ENCODE measurements at places on chromosomes 12 and 14.

- no peak for DNase-seq
Measured at GRCh38 chr12:53365245-53365904, 14.6 kb upstream of the SP1 start.

GRCh38 chr14:105064001-105064400 lies 1.2 kb downstream of the GPR132 start:
- no peak for DNase-seq

DNA sequence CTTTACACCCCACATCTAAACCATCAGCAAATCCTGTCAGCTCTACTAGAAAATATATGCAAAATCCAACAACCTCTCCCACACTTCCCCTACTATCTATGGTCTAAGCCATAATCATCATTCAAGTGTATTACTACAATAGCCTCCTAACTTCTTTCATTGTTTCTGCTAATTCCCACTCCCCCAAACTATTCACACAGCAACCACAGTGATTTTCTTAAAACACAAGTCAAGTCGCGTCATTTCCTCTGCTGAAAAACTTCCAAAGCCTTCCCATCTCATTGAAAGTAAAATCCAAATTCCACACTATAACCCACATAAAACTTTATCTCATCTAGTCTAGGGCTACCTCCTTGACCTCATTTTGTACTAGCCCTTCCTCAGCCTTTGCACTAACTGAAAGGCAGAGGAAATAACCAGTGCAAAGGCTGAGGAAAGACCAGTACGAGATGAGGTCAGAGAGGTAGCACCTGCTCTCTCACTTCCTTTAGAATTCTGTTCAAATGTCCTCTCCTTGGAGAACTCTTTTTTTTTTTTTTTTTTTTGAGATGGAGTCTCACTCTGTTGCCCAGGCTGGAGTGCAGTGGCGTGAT lies 65.5 kb upstream of the MDM1 start:
- no peak for DNase-seq

DNA sequence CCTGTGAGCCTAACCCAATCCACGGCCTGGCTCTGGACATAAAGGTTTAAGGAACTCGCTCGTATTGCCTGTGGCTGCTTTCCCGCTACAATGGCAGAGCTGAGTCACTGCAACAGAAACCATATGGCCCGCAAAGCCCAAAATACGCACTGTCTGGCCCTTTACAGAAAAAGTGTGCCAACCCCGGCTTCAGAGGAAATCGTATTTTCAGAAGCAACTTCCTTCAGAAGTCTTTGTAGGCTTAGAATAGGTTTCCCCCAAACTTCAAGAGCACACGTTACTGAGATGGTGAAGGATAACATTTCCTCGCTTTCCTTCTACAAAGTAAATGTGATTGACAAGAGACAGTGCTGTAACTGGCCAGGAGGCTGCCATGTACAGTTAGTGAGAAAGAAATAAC lies 34.8 kb upstream of the TESC start:
- peak; percentile 35 for DNase-seq

DNA sequence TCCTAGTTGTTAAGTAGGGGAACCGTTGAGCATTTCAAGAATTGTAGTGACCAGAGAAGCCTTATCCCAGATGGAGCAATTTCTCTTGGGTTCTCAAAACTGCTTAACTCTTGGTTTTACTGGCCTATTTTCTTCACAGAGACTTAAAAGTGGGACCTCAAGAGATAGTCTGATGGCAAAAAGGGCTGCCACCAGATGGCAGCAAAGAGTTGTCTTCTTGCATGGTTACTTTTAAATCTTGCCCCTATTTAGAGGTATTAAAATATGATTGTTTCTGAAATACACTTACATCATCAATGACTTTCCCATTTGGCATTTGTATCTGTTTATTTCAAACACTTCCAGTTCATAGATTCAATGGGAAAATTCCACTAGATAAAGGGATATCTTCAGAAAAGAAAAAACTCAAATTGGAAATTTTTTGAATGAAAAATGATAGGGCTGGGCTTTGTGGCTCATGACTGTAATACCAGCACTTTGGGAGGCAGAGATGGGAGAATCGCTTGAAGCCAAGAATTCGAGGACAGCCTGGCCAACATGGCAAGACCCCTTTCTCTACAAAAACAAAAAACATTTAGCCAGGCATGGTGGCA lies 69.9 kb upstream of the CNTN1 start:
- no peak for DNase-seq

DNA sequence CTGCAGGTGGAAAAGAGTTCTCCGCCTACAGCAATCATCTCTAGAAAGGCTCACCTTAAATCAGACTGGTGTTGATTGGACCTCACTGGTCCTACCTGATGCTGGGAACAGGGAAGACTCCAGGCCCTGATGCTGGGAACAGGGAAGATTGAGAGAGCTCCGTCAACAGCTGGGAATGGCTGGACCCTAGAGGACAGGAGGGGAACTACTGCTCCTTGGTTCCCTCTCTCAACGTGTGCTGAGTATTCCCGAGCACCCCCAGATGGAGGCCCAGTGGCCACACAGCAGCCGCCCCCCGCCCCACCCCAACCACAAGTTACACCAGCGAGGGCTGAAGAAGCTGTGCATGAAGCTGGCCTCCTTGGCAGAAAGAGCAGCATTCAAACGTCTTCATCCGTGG lies 240.3 kb downstream of the SLC15A4 start:
- no peak for DNase-seq

DNA sequence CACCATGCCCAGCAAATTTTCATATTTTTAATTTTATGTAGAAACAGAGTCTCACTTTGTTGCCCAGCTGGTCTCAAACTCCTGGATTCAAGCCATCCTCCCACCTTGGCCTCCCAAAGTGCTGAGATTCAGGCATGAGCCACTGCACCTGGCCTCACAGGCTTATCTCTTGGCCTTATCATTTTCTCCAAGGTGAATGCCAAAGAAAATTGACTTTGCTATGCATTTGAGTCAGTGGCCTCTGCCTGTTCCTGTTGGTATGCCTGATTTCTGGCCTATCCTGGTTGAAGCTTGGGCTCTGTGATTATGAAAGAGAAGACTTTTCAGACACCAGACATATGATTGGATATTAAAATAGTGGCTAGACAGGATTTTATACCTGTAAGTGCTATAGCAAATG lies 34.2 kb downstream of the MANSC1 start:
- DNase-seq: no peak

GRCh38 chr12:27560126-27560525 lies 36.1 kb downstream of the PPFIBP1 start:
- DNase-seq: no peak

GRCh38 chr12:71046215-71046614 lies 111.6 kb downstream of the TSPAN8 start:
- DNase-seq: no peak

DNA sequence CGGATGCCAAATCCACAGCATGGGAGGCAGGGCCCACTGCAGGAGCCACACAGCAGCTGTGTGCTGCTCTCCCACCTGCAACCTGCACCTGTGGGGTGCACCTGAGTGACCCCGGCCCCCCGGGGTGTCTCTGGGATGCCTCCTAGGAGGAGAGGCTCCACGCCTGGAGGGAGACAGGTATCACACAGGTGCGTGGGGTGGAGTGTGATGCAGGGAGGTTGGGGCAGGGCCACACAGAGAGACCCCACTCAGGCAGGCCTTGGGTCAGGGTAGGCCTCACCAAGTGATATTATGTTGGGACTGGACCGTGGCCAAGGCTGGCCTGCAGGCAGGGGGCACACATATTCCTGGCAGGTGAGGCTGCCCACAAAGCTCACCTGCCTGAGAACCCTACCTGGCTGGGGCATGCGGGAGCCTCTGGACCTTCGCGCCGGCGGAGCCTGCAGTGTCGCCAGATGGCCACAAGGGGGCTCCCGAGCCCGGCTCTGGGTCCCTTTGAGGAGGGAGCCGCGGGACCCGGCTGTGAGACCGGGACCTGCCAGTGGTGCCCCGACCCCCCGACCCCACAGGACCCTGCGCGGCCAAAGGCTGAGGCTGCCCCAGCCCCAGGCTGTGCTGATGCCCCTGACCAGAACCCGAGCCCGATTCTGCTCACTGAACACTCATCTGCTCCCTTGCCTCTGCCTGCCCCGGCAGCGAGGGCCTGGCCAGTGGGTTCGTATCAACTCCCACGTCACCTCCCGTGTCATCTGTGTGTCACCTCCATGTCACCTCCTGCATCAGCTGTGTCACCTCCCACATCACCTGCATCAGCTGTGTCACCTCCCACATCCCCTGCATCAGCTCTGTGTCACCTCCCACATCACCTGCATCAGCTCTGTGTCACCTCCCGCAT lies 11.4 kb downstream of the TMEM121 start:
- DNase-seq: peak; percentile 47

DNA sequence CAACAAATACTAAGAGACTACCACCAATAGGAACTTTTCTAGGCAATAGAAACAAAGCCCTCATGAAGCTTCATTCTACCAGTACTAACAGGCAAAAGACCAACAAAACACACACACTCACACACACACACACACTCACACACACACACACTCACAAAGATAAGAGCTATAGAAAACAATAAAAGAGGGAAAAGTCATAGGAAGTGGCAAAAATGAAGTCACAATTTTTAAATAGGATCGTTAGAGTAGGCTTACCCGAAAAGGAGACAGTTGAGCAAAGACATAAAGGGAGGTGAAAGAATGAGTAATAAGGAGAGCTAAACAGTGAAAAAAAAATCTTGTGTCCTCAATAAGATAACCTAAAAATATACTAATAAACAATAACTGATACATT lies 66.5 kb downstream of the C2CD5 start:
- DNase-seq: no peak

DNA sequence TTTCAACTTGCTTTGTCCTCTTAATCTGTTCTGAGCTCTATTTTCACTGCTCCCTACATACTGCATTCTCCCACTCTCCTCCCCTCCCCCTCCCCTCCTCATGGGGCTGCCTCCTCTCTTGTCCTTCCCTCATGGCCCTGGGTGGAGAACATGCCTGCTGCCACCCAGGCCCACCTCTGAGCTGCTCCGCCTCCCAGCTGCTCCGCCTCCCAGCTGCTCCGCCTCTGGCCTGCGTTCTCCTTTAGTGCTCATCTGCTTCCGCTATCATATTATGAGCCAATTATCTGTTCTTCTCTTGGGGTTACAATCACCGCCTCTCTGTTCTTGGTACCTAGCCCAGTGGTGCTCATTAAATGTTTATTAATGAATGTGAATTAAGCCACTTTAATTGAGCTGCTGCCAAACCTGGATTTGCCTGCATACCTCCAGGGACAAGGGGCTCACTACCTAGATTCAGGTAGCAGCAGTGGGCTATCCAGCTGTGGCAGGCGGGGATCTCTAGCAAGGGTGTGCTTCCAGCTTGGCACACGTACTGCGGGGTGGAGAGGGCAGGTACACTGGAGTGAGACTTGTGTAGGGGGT lies 32.0 kb upstream of the FAM181A start:
- DNase-seq: no peak

DNA sequence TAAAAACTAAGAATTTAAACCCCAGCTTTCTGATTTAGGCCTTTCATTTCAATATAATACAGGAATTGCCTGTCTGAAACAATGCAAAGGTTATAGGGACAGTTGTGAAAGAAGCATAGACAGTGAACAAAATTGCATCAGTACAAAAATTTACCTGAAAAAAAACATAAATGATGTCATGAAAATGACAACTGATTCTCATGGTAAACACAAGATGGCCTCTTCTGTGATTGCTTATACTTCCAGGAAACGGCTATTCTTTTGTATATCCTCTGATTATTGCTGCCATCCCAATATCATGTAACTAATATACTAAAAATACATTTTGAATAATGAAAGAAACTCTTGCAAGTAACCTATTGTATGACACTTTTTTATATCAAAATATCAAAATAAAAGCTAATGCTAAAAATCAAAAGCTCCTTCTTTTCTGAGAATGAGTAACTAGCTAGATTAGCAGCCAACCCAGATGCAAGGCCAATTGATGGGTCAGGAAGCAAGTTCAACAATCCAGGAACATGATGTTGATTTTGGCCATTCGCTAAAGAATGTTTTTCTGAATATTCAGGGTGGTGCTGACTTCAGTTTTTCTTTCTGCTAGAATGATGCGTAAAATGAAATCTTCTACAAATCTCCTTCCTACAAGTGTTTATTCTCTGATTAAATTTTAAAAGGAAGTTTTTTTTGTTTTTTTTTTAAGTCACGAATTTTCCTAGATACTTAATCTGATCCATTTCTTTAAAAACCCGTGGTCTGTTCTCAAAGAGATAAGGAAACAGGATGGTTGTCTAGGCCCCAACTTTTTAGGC lies 83.6 kb downstream of the ALX1 start:
- DNase-seq: no peak

- no peak for DNase-seq
Measured at GRCh38 chr12:115294453-115295133, 610.6 kb upstream of the TBX3 start.

DNA sequence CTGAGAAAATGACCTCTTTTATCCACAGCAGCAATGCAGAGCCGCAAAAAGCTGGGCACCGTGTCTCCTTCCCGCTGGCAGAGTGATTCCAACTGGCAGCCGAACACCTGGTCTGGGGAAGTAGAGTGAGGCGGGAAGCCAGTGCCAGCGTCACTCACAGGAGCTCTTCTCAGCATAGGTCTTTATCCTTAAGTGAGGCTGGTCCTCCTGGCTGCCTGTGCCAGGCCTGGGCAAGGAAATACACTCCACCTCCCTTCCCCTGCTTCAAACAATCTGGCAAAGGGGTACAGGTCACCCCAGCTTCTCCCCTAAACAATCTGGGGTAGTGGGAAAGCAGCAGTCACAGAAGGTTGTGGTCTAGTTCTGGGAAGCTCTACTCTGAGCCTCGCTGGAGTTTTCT lies 4.8 kb downstream of the ARHGAP9 start:
- DNase-seq: no peak

DNA sequence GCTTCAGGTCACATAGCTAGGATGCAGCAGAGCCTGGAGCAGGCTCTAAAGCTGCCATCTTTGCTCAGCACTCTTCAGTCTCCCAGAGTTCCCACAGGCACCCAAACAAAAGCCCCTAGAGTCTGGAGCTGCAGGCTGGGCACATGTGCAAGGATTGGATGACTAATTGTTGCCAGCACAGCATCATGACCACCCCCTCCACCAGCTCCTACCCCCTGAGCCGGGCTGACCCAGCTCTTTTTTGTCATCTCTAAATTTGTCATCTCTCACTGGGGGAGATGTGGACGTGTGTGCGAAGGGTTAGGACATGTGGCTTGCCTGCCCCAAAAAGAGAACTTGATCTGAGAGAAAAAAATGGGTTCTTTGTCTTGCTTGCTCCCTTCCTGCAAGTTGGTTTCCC lies 4.3 kb upstream of the MMP19 start:
- DNase-seq: no peak

DNA sequence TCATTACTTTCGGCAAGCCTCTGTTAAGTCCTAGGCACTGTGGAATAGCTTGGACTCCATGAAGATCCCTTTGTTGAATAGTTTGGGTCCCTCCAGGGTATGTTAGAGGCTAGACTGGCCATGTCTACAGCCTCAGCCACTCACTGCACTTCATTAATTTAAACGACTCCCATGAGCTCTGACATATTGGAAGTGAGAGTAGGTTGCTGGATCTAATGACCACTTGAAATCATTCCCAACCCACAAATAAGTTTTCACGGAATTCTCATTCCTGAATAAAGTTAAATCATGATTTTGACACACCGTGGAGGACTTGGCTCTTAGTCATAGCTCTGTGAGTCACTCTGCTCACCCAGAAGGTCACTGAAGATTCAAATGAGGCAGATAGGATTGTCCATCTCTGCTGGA lies 21.4 kb upstream of the APPL2 start:
- DNase-seq: no peak
